ENCODE measurements at places on chromosomes 6 and 20. TPM values are rescaled to one million over a fixed set of nuclear protein-coding genes. Genes with fewer than 3 reads are reported as not detected.

Gene NHSL1
- 31.8 TPM for polyA plus RNA-seq

Gene NKX2-2
- 0.32 TPM for polyA plus RNA-seq

Gene FKBP1C
- polyA plus RNA-seq, result 3.4 TPM

Gene CLVS2
- polyA plus RNA-seq, result 0.73 TPM

Gene DSN1
- 10.1 TPM for polyA plus RNA-seq

Gene CUL9
- 19.5 TPM for polyA plus RNA-seq

Gene PRDM1
- polyA plus RNA-seq, result 2.9 TPM

Gene SLC16A10
- 2.9 TPM for polyA plus RNA-seq

Gene IL17A
- polyA plus RNA-seq, result not detected

GRCh38 chr6:116217069-116217468, 36.8 kb downstream of the TSPYL4 start:
- peak; percentile 42 for DNase-seq

- DNase-seq, result peak; percentile 22
These were observed 263.8 kb downstream of the ALDH8A1 start for GRCh38 chr6:134686071-134686470.

GRCh38 chr6:136404627-136405419, 115.2 kb upstream of the BCLAF1 start:
- no peak for DNase-seq

- DNase-seq, result no peak
These were observed 110.3 kb downstream of the JARID2 start for GRCh38 chr6:15356179-15356578.

DNA sequence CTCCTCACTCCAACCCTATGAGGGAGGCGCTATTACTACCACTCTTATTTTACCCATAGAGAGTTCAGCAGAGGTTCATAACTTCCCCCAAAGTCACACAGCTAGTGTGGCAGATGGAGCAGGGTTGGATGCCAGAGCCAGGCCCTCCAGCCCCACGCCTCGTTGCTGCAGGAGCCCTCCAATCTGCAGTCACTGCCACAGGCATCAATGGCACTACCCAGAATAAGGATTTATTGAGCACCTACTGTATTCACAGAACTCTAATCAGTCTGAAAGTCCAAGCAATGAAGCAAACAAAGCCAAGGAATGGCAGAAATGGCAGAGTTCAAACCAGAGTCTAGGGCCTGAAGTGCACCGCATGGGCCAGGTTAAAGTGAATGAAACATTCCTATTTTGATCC, 144.9 kb downstream of the LPA start:
- no peak for DNase-seq

GRCh38 chr20:7937328-7937727, 2.9 kb downstream of the HAO1 start:
- DNase-seq, result no peak

DNA sequence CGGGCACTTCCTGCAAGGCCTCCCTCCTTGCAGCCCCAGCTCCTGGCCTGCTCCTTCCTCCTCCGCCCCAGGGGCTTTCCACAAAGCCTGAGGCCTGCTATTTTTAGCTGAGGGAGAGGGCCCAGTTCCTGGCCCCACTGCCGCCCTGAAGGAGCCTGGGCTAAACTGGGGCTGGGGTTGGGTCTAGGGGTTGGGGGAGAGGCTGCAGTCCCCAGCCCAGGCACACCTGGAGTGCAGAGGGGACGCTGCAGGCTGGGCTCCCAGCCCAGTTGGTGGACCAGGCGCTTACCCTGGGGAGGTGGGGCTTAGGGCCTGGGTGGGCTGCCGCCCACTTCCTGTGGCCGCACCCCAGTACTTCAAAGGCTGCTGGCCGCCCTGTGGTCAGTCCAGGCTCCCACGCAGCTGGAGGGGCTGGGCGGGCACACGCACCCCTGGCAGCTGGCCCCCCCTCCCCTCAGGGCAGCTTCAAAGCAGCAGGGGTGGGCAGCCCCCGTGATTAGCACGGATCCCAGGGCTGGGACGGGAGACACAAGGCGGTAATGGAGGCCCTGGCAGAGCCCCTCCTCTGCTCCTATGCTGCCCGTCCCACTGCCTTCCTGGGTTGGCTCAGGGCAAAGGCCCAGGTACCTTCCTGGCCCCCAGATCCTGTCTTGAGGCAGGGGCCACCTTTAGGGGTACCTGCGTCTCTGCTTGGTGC, 7.1 kb upstream of the ABHD16B start:
- DNase-seq, result peak; percentile 73

GRCh38 chr6:156659822-156660198, 117.4 kb upstream of the ARID1B start:
- DNase-seq, result no peak

DNA sequence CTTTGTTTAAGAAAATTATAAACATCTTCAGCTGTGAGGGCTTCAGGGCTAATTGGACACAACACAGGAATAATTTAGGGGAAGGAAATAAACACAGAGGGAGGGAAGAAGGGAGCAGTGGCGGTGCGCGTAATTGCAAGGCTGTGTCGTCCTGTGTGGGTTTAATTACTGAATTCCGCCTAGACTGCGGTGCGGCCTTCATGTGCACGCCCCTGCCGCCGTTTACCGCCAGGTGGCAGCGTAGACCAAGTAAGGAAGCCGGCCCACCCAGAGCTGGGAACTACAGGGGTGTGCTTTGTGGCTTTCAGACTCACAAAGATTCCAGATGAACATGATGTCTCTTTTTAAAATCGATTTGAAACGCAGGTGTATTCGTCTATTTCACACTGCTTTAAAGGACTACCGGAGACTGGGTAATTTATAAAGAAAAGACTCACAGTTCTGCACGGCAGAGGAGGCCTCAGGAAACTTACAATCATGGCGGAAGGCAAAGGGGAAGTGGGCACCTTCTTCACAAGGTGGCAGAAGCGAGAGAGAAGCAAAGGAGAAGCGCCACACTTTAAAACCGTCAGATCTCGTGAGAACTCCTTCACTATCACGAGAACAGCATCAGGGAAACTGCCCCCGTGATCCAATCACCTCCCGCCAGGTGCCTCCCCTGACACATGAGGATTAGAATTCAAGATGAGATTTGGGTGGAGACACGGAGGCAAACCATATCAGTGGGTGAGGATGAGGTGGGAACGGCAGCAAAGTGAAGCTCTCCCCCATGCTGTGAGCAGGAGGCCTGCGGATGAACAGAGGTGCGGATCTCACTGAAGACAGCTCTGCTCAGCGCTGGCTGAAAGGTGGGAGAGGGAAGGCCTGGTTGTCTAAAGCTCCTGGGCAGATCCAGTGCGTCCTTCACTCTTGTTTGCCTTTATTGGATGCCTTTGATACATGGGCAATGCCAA, 222.0 kb upstream of the PDE10A start:
- DNase-seq, result peak; percentile 60

- DNase-seq, result no peak
These were observed 138.0 kb downstream of the NFATC2 start for GRCh38 chr20:51404297-51405060.

- DNase-seq, result no peak
These were observed 3.2 kb downstream of the GNAS-AS1 start for GRCh38 chr20:58847463-58847862.

- DNase-seq, result no peak
These were observed 28.8 kb downstream of the MTHFD1L start for GRCh38 chr6:150894191-150894744.

DNA sequence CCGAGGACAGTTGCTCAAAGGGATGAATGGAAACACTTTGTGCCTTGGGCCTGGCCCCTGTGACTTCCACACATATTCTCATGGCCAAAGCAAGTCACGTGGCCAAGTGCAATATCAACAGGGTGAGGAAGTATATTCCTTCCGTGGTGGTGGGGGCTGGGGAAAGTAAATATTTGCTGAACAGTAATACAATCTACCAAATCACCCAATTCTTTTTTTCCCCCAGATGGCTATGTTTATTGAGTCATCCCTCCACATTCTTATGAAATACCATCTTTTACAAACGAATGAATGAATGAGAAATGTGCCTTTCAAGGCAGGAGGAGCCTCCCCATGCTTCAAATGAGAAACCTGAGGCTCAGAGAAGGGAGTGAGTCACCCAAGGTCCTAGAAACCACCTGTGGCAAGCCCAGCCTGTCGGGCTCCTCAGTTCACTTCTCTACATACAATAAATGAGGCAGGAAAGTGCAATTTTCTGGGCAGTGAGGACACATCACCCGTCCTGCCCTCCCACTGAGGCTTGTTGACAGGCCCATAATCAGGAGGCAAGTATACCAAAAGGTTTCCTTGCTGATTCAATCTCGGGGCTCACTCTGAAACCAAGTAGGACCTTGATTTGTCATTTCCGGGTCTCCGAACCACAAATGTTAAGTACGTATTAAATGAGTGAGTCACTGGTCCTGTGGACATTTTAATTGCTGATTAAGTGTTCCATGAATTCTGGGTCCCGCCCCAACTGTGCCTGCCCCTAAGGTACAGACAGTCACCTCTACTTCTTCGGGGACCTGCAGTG, 25.3 kb upstream of the TOP1 start:
- no peak for DNase-seq

DNA sequence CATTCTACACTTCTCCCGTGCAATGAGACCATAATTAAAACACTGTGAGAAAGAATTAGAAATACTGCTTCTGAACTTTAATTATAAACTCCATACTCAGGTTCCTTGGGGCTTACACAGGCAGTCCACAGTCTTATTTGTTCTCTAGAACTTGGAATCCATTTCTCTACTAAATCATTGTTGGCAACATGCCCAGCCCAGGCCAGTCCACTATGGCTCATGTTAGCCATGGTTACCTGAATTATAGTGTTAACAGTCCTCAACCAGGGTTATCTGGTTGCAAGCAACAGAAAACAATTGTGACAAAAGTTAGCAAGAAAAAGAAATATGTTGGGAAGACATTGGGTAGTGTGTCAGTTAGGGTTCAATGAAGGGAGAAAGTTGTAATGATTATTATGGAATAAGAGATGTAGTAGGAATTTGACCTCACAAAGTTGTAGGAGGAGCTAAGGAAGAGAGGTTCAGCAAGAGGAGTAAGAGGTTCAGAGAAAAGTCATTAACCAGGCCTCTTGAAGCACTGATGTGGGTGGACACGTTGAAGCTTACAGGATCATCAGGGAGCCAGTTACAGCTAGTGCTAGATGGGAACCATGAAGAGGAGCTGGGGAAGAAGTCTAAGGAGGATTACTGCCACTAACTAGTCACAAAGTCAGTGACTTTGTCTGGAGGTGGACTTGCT, 352.5 kb upstream of the PRND start:
- DNase-seq, result no peak

GRCh38 chr6:1470040-1470439, 80.7 kb downstream of the FOXF2 start:
- no peak for DNase-seq

- no peak for DNase-seq
These were observed 40.4 kb upstream of the SCML4 start for GRCh38 chr6:107864226-107865127.

- DNase-seq, result peak; percentile 67
These were observed 43.9 kb upstream of the FABP7 start for GRCh38 chr6:122735582-122735981.

GRCh38 chr6:121732641-121733040, 297.2 kb downstream of the GJA1 start:
- DNase-seq, result no peak

GRCh38 chr6:30544666-30545272, 11.5 kb downstream of the GNL1 start:
- DNase-seq, result peak; percentile 43

DNA sequence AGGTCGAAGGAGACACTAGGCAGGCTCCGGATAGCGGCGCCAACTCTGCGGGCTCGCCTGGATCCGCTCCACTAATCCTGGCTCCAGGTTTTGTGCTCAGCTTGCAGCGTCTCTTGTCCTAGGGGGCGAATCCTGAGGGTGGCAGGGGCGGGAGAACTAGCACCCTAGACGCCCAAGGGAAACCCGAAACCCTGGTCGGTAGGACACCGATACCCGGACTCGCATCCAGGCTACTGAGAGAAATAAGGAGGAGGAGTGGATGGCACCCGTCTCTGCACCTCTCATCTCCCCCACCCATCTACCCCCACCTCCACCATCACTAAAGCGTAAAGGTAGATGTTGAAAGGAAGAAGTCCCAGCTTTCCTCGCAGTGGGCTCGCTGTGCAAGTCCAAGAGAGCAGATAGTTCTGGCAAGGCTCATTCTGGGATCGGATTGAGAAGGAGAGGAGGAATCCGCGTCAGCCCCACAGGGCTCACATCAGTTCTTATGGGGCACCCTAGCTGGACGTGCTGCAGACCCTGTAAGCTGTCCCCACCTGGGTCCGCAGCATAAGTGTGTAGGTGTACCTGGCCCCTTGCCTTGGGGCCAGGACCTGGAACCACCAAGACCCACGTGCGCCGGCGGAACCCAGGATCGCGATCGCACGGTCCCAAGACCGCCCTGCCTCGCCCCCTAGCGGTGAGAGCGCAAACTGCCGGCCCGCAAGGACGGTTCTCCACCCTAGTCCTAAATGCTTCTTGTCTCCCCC, 6.9 kb downstream of the SLC32A1 start:
- peak; percentile 83 for DNase-seq

DNA sequence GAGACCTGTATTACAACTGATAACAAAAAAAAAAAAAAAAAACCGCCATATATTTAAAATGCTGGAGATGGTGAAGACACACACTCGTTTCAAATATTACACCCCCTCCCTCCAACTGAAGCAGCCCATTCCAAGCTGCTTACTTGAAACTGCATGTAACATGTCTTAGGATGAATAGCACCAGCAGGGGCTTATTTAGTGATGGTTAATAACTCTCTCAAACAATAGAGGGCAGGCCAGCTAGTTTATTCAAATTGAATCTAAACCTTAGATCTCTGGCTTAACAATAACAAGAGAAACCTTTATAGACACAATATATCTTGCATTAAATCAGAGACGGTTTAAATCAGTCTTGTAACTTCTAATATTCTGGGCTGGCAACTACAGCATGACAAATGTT, 9.3 kb upstream of the JPH2 start:
- no peak for DNase-seq

DNA sequence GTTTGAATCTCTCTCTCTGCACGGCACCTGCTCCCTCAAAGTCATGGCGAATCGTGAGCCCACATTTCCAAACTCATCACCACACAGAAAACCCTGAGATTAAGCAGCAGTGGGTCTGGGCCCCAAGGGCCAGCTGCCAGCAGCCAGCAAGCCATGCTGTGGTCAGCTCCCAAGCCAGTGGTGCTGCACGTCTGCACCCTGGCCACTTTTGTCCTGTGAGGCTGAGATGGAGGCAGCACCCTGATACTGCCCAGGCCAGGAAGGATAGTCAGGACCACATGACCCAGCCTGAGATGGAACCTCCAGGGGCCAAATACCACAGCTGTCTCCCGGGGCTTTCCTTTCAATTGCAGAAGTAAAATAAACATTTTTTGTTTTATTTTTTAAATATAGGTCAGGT, 93.9 kb downstream of the PRND start:
- no peak for DNase-seq

- DNase-seq, result peak; percentile 65
These were observed at the start of gene HLA-DPB1 for GRCh38 chr6:33075568-33076405. Gene HLA-DPB1 (plus strand): TSS chr6:33075990. CDS start chr6:33076042, 52 bp downstream.

All from muscle of back (tissue), 13 donors.